ENCODE measurements at places on chromosomes 11 and 22.

GRCh38 chr11:86483940-86484794, 109.5 kb downstream of the CCDC81 start:
- DNase-seq, result no peak

GRCh38 chr22:41902932-41903421, 11.9 kb downstream of the SHISA8 start:
- no peak for DNase-seq

GRCh38 chr11:105357764-105358163, 218.2 kb upstream of the CARD18 start:
- DNase-seq, result no peak

DNA sequence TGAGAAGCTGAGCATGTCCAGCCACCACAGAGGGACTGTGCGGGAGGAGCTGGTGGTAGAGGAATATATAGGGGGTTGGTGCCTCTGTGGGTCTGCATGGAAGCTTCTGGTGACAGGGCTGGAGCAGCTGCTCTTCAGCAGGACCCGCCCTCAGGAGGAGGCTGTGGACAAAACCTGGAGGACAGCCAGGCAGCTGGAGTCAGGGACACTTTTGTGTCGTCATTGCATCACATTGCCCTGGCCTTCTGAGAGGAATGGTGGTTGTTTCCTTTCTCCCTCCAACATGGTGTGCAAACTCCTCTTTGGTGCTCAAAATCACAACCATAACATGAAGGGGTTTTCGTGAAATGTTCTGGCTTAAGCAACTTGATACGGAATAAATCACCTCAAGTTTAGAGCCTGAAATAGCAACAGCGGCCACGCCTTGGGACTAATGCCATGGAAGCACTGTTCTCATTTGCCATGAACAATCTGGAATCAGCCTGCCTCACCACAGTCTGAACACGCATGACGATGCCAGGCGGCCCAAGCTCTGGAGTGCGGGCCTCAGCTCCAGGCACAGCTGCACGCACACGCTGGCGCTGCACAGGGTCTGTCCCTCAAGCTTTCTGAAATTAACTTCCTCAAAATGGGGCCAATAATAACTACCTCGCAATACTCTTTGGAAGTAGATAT, 17.1 kb upstream of the CSRP3 start:
- no peak for DNase-seq

- no peak for DNase-seq
These were observed 45.9 kb downstream of the CKAP5 start for GRCh38 chr11:46800177-46800576.

GRCh38 chr22:22371031-22371541, 126.5 kb downstream of the VPREB1 start:
- DNase-seq, result no peak

- DNase-seq, result no peak
These were observed 28.7 kb upstream of the MMP20 start for GRCh38 chr11:102653744-102654291.

- no peak for DNase-seq
These were observed 2.6 kb downstream of the KCNJ5 start for GRCh38 chr11:128893578-128894285.

DNA sequence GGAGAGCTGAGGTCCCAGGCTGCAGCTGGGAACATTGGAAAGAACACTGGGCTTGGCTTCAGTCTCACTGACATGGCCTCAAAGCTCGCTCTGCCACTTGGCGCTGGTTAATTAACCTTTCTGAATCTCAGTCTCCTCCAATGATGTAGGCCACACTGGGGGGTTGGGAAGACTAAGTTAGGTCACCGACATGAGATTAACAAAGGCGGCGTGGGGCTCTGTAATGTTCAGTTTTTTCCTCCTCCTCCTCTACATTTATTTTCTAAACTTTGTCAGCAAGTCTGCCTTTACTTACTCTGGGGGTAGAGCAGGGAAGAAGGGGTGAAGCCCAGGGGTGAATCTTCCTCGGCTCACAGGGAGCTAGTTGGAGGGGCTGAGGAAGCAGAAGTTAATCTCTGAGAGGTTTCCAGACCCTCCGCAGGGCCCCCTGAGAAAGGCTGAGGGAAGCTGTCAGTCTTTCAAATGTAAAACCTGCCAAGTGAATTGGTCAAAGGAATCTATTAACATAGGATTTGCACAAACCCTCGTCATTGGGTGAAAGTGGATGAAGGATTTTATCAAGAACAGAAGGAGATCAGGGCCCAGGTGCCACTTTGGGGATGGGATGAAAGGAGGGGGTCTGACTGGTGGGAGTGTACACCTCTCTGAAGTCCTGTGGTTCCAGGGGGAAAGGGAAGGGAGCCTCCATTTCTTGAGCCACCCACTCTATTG, 32.1 kb upstream of the TENM4 start:
- no peak for DNase-seq

DNA sequence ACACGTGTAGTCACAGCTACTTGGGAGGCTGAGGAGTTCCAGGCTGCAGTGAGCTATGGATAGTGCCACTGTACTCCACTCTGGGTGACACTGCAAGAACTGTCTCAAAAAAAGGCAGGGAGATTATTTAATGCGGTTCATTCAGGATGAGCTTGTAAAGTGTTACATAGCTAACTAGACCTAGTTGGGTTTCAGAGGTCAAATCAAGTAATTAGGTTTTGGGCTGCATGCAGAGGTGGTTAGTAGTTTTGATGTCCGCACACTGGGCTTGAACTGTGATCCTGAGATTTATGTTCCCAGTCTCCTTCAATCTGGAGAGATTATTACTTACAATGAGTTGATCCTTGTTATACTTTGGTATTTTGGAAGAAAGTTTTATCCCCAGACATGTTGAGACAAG, 2.1 kb upstream of the RBM4 start:
- no peak for DNase-seq

DNA sequence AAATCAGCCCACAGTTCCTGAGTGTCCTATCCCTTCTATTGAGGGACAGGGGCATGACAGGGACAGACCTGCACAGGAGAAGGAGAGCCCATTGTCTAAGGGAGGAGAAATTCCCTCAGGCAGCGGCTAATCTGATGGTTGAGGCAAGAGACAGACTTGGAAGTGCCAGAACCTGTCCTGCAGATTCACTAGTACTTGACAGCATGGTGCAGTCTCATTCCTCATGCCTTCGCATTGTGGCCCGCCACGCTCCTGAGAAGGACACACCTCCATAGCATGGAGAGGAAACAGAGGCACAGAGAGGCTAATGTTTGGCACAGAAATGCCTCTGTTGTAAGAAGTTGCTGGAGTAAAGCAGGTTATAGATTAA, 3.2 kb downstream of the P2RY6 start:
- DNase-seq, result no peak

DNA sequence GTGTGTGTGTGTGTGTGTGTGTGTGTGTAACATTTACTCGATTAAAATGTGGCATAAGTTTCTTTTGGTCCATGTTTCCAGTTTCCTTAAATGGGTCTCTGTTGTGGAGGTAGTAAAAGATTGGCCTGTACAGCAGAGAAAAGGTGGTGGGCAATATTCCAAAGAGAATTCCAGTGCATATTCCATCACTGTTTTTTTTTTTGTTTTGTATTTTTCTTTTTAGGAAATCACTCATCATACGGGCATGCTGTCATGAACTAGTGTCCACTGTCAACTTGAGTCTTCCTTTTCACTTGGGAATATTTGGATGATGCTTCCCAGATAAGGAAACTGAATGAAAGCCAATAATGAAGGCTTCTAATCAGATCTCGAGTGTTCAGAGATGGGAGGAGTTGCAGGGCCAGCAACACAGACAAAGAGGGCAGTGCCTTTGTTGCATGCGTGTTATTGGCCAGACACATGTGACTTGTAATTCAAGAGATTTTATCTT, 95.2 kb upstream of the PDGFD start:
- DNase-seq, result no peak

DNA sequence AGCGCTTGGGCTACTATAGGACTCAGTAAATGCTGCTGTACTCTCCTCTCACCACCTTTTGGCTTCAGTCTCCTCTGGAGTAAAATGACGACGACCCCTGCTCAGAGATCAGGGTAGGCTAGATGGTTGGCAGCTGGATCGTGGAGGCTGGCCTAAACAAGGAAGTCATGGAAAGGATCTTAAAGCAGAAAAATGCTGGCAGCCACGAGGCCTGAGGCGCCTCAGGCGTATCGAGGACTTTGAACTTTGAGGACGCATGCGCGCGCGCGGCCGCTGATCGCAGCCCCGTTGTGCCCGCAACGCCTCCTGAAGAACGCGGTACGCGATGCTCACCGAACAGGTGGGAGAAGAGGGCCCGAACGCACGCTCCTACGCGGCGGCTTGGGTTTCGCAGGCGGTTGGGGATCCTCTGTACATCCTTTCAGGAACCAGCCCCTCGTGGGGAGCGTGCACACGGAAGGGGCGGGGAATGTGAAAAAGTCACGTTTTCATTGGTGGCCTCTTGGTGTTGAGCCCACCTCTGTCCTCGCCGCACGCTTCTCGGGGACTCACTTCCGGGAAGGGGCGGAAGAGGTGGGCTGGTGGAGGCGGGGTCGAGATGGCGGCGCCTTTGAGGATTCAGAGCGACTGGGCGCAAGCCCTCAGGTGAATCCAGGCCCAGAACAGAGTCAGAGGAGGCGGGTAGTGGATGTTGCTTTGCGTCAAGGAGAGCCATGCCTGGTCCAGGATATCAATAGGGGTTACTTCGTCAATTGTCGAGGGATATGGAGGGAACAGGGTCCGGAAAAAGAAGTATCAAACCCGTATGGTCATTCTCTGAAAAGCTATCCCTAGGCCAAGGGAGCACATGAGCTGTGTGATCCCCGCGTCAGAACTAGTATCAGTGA, at the start of the genes COA4 and PAAF1:
Gene COA4, minus strand, starts transcription at position 423 of the 887 bp plus-strand sequence. CDS start 3,468 bp downstream, outside the sequence.
Gene PAAF1, plus strand, starts transcription at position 576 of the 887 bp plus-strand sequence. Its CDS starts 23 bp downstream, at position 599.
- DNase-seq, result peak; percentile 98

DNA sequence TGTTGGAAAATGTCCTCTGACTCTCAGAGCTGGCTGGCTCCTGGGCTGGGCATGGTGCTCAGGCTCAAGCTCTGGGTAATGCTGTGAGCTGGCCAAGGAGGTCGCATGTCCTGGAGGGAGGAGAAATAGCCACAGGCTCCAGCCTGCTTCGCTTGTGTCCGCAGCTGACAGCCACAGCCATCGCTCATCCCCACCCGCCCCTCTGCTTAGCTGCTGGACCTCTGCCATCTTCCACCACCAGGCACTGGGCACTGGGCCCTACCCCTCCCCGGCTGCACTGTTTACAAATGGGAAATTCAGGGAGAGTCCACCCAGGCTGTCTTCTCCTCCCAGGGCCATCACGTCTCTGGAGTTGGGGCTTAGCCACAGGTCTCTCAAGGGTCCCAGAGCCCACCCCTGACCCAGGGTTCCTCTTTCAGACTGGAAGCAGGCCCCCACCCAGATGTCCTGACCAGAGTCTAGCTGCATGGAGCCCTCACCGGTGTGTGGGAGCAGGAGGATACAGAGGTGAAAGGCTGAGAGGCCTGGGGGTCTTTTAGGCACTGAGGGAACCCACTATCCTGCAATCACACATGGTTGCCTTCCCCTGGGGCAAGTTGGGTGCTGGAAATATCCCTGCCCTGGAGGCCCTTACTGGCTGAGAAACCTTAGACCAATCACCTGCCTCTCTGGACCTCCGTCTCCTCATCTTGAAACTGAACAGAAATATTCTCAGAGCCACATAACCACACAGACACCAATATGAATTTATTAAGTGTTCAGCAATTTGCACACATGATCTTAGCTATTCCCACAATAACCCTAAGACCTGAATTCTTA, 62.7 kb downstream of the CD82 start:
- peak; percentile 60 for DNase-seq

- DNase-seq, result no peak
These were observed 21.6 kb downstream of the ANO1 start for GRCh38 chr11:70099578-70100279.

DNA sequence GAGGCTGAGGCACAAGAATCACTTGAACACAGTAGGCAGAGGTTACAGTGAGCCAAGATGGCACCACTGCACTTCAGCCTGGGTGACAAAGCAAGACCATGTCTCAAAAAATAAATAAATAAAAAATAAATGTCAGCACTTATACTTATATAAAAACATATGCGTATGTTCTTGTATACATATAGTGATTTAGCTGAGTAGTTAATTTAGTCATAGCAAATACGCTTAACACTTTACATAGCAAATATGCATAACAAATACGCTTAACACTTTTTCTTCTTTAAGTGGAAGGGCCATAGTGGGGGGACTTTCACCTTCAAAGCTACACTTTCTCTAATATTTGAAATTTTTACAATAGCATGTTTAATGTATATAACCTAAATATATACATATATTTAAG, 64.0 kb upstream of the CAPRIN1 start:
- no peak for DNase-seq

DNA sequence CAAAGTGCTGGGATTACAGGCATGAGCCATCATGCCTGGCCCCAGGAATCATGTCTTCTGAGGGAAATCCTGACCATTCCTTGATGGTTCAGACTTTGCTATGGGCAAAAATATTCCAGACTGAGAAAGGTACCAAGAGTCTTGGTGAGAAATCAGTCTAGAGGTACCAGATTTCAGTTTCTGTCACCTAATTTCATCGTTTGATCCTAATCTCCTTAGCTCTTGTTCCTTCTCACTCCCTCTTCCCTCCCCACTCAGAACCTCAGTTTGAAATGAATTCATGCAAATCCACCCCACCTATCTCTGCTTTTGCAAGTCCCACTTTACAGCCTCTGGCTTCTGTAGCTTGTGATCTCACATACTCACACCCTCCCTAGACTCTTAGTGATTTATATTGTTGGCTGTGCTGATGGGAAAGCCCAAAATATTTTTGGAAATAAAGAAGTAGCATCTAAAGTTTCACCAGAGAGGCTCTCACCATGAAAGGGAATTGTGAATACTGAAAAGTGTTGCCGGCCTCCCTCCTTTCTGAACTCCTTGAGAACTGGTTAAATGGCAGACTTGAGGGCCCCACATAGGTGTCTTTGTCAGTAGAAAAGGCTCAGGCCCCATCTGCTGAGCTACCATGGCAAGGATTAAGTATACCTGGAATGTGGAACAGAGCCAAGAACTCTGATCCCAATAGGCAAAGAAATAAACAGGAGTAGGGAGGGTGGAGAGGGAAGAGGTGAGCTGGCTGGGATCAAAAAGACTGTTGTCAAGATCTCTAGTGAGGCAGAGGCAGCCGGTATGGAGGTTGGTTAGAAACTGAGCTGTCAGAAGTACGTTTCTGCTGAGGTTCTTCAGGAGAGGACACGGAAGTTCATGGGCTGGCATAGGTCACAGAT, 190.5 kb upstream of the MTMR2 start:
- no peak for DNase-seq

- DNase-seq, result peak; percentile 77
These were observed 98.0 kb upstream of the ASPHD2 start for GRCh38 chr22:26330971-26331625.

GRCh38 chr22:30305519-30305905, 16.2 kb upstream of the CASTOR1 start:
- DNase-seq, result peak; percentile 69

GRCh38 chr22:19429950-19430889, 1.3 kb downstream of the HIRA start:
- DNase-seq, result peak; percentile 38

Data from GM10248 (cell line).